ENCODE measurements at places on chromosomes 5 and 9.

GRCh38 chr9:125430161-125431011 is 168.8 kb downstream of the GAPVD1 start:
- DNase-seq = no peak

GRCh38 chr9:95813923-95814322 is 61.6 kb upstream of the ERCC6L2 start:
- no peak for DNase-seq

GRCh38 chr5:68224509-68225187 is 9.1 kb downstream of the PIK3R1 start:
- no peak for DNase-seq

GRCh38 chr5:11514705-11515432 is 389.4 kb downstream of the CTNND2 start:
- no peak for DNase-seq

DNA sequence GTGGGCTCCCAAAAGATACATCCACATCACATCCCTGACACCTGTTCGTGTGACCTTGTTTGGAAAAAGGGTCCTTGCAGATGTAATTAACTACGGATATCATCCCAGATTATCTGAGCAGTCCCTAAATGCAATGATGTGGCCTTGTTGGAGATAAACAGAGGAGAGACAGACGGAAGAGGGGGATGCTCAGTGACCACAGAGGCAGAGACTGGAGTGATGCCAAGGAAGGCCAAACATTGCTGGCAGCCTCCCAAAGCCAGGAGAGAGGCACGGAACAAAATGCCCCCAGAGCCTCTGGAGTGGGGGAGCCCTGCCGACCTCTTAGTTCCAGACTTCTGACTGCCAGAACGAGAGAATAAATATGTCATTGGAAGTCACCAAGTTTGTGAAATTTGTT is 15.0 kb upstream of the VAV2 start:
- DNase-seq = no peak

- no peak for DNase-seq
These were observed 2.3 kb downstream of the DPYSL3 start for GRCh38 chr5:147507480-147508126.

- DNase-seq = no peak
These were observed 36.8 kb downstream of the SLC44A1 start for GRCh38 chr9:105281272-105281671.

GRCh38 chr9:124767821-124768220 is 3.3 kb downstream of the NR6A1 start:
- no peak for DNase-seq

DNA sequence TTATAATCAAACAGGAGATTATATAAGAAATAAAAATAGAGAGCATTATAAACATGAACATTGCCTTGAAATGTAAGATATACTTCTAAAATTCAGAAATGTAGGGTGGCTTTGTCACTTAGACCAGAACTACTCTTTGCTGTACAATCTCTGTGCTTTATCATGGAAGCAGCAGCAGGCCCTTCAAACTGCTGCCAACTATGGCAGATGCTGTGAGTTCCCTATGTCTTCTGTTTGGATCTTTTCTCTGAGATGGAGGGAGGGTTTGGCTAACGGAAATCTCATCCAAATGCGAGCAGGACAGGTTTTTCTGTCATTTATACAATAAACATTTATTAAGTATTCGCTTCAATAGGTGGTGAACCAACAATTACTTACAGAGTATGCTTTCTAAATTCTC is 34.8 kb upstream of the RICTOR start:
- DNase-seq = no peak

DNA sequence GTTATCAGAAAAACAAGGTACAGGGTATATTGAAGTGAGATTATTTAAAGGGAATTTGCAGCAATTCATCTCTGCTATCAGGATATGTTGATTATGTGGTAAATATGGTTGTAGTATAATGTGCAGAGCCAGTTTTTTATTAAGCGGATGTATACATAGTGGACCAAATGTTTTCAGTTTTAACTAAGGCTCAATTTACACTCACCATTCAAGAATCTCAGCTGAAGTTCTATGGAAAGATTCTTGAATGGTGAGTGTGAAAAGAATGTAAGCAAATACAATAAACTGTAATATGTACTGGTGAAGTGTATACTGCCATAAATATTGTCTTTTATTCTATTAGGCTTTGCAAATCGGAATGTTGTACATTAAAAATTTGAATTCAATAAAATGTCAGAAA is 895.9 kb upstream of the CDH10 start:
- no peak for DNase-seq

DNA sequence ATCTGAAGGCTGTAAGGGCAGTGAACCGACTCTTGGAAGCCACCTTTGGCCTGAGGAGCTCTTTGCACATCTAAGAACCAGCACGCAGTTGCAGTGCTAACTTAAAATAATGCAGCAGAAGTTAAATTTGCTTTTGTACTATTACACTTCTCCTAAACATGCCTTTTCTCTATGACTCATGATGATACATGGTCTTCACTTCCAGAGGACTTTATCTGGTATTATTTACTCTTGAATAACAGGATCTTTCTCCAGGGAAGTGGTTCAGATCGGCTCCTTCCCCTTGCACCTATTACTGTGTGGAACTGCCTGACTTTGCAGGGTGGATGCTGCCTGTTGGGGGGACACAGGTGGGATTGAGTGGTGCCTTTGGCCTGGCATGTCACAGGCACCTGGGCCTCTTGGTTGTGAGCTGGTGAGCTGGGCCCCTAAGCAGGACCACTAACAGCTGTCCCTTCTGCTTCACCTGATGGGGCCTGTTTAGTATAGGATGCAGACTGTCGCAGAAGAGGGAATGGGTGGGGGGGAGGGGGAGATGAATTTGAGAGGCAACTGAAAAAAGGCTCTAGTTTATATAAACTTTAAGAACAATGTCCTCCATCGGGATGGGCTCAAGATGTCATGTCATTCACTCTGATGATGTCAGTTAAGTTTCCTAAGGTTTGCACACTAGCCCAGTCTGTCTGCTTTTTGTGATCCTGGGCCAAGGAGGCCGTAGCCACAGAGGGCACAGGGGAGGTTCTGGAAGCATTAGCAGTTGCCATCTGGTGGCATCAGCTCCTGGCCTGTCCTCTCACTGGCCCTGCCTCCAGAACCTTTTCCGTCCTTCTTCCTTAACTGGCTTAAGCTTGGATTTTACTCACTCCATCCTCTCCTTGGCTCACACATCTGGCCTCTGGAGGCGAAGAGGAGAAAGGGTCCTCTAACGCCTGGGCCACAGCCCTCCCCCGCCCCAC is 33.9 kb upstream of the GABBR2 start:
- no peak for DNase-seq

GRCh38 chr9:34380511-34381315 is 4.0 kb upstream of the MYORG start:
- peak; percentile 62 for DNase-seq

GRCh38 chr5:103207653-103208052 is 50.9 kb upstream of the MACIR start:
- no peak for DNase-seq

GRCh38 chr5:177523711-177524538 is 7.2 kb upstream of the DDX41 start:
- DNase-seq = no peak

GRCh38 chr5:131986161-131986912 is 25.1 kb downstream of the ACSL6 start:
- no peak for DNase-seq

GRCh38 chr5:142446131-142446959 is 121.5 kb upstream of the SPRY4 start:
- no peak for DNase-seq

DNA sequence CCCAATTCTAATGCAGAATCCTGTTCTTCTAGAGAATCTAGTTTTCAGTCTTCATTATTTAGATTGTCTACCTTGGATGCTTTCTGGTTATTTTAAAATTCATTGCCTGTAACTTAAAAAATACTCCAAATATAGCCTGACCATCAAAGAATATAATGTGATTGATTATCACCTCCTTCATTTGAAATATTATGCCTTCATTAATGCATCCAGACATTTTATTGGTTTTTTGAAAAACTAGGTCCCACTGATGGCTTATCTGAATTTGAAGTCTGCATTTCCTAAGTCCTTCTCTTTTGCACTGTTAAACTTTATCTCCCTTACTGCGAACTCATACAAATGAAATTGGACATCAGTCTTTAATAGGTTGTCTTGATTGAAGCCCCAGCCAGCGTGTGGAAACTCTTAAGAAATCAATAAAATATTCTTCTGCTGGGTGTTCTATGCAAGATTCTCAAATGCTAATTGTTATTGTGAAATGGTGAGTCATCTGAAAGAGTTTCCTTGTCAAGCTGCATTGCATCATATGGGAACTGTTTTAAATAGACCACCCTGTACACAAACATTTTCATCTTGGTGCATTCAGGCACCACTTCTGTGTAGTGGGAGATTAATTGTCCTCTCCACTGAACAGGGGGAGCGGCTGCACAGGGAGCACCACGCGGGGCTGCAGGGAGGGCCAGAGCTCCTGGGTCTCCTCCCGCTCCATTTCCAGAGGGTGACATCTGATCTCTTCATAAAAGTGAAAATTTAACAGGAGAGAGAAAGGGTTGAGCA is 92.3 kb upstream of the FANCC start:
- DNase-seq = no peak

DNA sequence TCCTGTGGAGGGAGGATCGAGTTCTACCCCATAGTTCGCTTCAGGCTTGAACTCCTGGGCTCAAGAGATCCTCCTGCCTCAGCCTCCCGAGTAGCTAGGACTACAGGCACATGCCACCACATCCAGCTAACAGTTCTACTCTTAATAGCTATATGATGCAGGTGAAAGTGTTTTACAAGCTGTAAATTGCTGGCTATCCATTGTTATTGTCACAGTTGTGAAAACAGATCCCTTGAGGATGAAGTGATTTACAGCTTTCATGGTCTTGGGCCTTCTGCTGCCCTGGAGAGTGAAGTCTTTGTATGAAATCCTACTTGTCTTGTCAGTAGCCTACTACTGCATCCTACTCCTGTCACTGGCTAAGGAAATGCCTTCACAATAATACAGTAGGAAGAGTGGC is 48.0 kb downstream of the GRAMD2B start:
- DNase-seq = no peak

- DNase-seq = no peak
These were observed 38.2 kb upstream of the ZNF354A start for GRCh38 chr5:178768371-178769260.

DNA sequence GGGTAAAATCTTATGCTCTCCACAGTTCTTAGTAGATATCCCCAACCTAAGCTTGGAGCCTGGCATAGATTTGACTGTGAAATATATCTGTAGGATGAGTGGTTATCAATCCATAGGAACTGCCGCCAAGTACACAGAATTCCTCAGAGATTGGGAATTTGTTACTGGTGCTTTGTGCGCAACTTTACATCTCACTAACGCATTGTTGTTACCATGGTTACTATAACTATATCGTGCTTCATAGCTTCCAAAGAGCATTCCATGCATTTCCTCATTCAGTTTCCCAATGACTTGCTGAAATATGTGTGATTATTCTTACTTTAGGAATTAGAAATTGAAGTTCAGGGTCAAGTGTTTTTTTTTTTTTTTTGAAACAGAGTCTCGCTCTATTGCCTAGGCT is 9.5 kb upstream of the GGTA1 start:
- DNase-seq = no peak

DNA sequence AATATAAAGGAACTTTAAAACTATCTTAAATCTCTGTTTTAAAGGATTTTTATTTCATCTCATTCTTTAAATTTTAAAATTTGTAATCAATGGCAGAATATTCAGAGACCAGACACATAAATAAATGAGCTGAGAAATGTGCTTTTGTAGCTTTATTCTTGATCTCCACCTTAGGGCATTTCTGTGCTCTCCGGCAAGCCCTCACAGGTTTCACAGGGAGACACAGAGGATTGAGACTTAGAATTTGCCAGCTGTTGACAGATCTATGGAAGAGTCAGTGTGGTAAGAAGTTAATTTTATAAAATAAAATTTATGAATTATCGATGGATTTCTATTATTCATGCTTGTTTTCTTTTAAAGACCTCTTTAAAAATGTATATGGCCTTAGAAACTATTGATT is 206.8 kb downstream of the CD180 start:
- DNase-seq = no peak

GRCh38 chr5:22780756-22781155 is 72.4 kb downstream of the CDH12 start:
- no peak for DNase-seq

DNA sequence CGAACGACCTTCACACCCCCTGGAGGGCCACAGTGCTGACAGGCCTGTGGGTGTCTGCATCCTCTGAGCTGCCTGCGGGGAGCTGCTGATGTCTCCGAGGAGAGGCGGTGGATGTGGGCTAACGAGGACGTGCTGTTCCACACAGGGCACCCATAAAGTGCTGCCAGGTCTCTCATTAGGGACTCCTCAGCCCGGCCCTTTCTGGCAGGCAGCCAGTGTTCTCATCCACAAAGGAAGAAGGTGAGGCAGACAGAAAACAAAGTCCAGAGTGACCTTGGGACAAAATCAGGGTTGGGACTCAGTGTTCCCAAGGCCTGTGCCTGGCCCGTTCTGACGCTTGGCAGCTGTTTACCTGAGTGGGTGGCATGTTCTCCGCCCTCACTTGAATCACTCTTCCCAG is 29.3 kb downstream of the CARTPT start:
- no peak for DNase-seq

DNA sequence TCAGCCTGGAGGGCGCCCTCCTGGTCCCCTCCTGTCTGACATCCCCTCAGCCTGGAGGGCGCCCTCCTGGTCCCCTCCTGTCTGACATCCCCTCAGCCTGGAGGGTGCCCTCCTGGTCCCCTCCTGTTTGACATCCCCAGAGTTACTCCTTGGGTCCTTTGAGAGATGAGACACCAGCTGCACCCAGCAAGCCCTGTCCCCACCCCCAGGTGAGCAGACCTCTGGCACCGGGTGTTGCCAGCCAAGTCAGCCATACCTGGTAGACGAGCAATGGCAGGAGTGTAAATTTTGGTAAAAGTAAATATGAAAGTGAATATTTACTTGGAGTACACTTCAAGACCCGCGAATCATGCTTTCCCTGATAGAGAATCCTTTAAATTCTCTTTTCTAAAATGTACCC is 25.4 kb downstream of the EXOC3 start:
- no peak for DNase-seq

DNA sequence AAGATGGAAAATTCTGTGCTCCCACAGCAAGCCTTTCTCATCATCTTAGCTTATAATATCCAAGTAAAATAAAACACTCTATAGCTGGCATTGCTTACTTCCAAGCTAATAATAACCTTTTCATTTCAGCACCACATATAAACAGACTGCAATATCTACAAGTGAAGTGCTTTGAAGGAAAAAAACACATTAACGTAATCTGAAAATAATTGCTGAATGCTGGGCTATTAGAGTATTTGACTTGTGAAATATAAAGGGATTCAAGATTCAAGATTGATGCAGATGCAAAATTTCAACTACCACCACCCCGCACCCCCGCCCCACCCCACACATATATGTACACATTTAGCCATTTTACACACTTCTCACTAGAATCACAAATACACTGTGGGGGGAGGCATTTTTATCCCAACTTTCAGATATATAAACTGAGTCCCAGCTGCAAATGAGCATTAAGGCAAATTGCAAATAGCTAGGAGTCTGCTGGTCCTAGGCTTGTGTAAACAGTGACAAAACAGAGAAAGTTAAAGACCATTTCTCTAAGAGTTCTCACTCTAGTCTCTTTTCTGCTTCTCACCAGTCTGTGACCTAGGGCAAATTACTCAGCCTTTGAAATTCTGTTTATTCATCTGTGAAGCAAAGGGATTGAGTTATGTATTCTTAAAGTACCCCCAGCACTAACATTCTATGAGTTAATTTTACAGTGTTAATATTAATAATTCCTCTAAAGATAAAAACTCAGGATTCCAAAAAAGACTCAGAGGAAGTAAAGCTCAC is 489.4 kb downstream of the PRELID2 start:
- DNase-seq = no peak
